K562 (cell line): ENCODE measurements at places on chromosomes 5 and 9.

GRCh38 chr5:174612686-174613085 lies 111.7 kb upstream of the MSX2 start:
- DNase-seq: no peak

DNA sequence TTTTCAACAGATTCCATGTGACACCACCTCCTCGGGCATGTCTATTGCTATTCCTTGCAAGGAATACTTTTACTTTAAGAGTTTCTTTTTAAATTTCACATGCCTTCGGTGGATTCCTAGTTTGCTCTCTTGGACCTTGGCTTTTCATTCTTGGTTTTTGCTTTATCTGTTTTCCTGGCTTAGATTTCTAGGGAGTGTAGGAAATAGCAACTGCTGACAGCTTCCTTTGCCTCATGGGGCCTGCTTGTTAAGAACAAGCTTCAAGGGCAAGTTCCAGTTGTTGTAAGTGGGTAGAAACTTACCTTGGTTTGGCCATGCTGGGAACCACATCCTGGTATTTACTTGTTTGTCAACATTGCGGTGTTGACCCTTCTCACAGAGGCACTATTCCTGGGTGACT lies 348.5 kb downstream of the DMAC1 start:
- DNase-seq: no peak

- DNase-seq: peak; percentile 40
Observed at GRCh38 chr9:113011911-113012381, at the start of gene ZNF883. TSS of gene ZNF883 (minus strand) at chr9:113012192.

DNA sequence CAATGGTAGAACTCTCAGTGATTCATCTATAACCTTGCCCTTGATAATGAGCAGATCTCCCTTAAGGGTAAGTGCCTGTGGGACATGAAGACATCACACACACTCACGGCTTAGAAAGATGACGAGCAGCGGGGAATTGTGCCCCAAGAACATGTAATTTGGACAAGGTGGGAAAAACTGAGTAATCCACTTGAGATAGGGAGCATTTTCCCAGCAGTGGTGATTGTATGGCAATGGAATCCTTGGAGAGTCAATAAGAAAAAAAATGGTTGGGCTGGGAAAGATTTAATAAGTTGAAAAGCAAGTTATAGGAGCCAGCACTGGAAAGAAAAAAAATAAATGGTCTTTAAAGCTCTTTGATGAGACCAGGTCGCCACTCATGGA lies 193.1 kb downstream of the GLIS3 start:
- DNase-seq: no peak

GRCh38 chr5:73278693-73279092 lies 105.7 kb downstream of the TMEM174 start:
- no peak for DNase-seq

- no peak for DNase-seq
Observed at GRCh38 chr9:122201641-122202040, 27.1 kb downstream of the LHX6 start.

GRCh38 chr5:147935032-147935431 lies 28.7 kb upstream of the C5orf46 start:
- no peak for DNase-seq
